Stimulated activated CD8-positive, alpha-beta memory T cell treated with anti-CD3 and anti-CD28 coated beads, Interleukin-4, amount 100 ng/mL, for 24 hours (primary cell): ENCODE measurements at places on chromosomes 11 and 22.
A peak's percentile ranks its signal among the peaks of the same experiment; 100 is the strongest.

DNA sequence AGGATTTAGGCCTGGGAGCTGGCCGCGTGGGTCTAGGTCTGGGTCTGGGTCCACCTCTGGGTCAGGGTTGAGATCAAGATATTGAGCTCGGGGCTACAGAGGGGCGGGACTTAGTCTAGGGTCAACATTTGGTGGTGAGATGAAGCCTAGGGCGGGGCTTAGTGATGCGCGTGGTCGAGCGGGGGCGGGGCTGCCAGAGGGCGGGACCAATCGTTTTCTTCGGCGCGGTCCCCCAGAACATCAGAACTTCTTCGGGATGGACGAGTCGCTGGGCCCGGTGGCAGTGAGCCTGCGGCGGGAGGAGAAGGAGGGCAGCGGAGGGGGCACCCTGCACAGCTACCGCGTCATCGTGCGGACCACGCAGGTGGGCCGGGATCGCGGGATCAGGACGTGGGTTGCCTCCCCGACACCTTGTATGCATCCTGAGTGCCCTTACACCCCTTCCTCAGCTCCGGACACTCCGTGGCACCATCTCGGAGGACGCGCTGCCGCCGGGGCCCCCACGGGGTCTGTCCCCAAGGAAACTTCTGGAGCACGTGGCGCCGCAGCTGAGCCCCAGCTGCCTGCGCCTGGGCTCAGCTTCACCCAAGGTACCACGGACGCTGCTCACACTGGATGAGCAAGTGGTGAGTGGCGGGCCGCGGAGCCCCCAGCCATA lies 4.2 kb downstream of the SIPA1 start:
- no peak for DNase-seq

GRCh38 chr22:22893077-22893805 lies 5.6 kb downstream of the IGLL5 start:
- DNase-seq: no peak

DNA sequence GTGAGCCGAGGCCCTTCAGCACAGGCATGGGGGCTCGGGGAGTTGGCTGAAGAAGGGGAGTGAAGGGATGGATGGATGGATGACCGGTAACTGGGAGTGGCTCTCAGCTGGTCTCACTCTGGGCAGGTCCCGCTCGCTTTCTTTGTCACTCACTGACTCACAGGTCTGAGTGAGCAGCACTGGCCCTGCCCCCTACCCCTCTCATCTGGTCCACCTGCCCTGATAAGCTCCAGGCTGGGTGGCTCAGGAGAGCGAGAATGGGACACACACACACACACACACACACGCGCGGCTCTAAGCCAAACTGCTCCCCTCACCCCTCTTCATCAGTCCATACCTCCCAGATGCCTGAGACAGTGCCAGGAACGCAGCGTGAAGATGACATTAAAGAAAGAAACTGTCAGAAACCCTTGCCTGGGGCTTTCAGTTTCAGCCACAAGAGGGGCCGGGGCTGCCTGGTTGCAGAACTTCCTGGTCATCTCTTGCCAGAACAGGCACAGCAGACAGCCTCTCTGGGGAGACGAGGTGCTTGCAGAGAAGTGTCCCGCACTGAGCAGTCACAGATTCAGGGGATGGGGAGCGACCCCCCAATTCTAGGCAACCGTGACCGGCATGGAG lies 16.5 kb upstream of the SHISAL1 start:
- peak; percentile 18 for DNase-seq

- no peak for DNase-seq
Measured at GRCh38 chr22:38289583-38290082, 16.8 kb upstream of the TMEM184B start.

DNA sequence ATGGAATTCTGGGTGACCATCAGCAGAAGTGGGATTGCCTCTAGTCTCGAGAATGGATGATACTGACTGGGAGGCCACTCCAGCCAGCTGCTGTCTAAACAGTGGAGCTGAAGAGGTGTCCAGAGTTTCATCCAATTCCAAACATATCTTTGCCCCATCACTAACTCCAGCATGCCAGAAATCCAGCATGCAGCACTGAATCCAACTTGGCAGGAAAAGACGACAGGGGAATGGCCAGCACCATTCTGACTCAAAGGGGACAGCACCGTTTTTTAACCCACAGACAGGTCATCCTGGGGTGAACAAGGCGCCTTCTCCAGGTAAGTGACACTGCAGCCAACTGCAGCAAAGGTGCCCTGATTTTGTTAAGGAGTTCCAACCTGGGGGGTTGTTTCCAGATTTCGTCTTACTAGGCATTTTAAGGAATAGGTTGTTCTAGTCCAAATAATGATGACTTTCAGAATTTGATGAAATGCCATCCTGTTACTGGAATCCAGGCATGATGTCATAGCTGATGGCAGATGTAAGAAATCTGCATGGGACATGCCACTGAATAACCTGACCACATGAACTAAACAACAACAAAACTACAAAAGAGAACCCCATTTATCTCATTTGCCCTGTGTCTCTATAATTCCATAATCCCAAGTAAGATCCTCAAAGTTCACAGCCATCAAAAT lies 32.3 kb downstream of the FEZ1 start:
- DNase-seq: no peak

- DNase-seq: no peak
Measured at GRCh38 chr22:42716649-42717127, 4.0 kb downstream of the A4GALT start.

- no peak for DNase-seq
Measured at GRCh38 chr11:73203790-73204189, 14.3 kb upstream of the P2RY2 start.

GRCh38 chr11:44285756-44286155 lies 24.2 kb downstream of the ALX4 start:
- no peak for DNase-seq

DNA sequence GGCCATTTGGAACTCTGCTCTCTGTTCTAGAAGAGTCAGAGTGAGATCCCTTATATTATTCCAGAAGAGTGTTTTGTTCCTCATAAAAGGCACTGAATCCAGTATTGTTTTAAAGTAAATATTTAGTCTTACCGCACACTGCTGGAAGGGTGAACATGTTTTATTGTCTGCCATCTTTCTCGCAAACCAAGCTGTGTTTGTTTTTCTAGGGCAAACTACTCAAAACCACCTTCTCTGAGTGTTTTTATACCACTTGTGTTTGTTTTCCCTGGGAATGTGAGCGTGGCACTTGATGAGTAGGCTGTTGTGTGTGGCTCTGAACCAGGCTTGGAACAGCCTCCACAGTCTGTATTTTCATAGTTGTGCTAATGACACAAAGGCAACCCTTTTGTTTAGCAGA lies 89.8 kb downstream of the DBX1 start:
- DNase-seq: no peak

DNA sequence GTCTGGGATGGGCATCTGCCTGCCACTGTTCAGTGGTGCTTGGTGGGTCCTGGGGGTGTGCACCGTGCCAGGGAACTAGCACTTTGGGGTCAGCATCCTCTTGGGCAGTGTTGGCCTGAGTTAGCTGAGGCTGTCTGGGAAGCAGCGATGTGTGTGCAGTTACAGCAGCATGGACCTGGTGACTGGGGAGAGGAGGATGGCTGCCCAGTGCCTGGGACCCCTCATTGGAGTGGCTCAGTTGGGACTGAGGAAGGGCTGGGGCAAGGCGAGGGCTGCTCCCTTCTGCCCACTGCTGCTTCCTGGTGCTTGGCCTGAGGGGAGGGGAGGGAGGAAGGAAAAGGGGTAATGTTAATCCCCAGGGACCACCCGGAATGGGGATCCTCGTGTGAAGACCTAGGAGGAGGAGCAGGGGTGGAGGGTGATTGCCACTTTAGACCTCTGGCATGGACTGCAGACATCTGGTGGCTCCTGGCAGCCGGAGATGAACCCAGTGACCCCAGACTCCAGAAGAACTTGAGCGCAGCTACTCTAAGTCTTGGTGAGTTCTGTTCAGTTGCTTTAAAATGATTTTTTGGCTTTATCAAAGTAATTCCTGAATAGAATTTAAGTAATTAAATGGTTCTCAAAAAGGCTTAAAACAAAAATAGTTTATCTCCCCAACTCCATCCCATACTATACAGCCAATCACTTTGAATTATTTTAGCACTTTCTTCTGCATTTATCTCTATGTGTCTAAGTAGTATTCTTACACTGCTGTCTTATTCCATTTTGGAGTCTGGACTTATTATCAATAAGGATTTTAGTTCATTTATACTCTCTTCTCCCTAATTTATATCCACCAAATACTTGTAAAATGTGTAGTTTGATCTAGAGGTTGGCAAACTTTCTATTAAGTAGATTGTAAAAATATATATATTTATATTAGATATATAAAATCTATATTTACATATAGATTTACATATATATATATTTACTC lies 15.4 kb upstream of the TMEM191C start:
- no peak for DNase-seq

DNA sequence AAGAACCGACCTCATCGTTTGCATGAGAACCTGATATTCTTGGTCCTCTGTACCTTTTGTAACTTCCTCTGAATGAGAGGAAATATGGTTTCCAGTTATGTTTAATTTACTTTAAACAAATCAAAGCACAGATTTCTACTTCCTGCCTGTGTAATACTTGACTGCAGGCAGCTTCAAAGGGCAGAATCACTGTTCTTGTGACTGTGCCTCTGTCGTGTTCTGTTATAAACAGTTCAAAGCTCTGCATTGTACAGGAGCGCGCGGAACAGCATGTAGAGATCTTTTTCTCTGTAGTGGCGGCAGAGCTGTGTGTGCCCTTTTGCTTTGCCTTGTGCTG lies 73.2 kb upstream of the CLDN5 start:
- DNase-seq: no peak

DNA sequence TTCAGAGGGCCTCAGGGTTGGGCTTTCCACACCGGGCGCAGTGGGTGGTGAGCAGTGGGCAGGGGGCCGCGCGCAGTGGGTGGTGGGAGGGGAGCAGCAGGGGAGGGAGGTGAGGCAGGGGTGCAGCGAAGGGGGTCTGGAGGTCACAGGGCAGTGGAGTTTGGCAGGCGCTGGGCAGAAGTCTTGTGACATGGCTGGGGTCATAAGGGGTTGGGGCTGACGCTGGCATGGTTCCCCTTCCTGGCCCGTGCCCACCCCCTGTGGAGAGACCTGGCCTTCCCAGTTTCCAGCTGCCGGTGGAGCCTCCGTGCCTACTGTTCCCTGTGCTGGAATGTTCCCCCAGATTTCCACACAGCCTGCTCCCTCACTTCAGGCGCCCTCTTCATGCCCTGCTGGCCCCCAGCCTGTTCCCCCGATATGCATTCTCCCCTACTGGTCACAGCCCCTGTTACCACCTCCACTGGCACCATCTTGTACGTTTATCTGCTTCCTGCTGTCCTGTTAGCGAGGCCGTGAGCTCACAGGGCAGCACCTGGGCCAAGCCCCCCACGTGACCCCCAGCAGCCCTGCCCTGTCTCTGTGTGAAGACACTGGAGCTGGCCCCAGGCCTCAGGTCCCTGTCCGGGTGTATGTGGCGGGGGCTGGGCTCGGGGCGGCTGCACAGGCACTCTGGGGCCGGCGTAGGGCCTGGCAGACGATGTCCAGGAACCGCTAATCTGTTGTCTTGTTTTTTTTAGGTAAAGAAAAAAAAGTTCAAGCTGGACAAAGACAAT lies 111.6 kb downstream of the KCNQ1OT1 start:
- no peak for DNase-seq

- no peak for DNase-seq
Measured at GRCh38 chr11:113153847-113154246, 160.5 kb upstream of the TTC12 start.

GRCh38 chr11:133230431-133230830 lies 301.9 kb downstream of the OPCML start:
- no peak for DNase-seq

- DNase-seq: no peak
Measured at GRCh38 chr22:37824674-37825641, 1.8 kb downstream of the GALR3 start.

DNA sequence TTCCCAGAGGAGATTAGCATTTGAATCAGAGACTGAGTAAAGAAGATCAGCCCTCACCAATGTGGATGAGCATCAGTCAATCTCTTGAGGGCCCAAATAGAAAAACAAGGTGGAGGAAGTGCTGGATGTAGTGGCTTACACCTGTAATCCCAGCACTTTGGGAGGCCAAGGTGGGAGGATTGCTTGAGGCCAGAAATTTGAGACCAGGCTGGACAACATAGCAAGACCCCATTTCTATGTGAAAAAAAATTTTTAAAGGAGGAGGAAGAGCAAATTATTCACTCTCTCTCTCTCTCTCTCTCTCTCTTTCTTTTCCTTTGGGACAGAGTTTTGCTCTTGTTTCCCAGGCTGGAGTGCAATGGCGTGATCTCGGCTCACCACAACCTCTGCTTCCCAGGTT lies 18.1 kb upstream of the CAPRIN1 start:
- no peak for DNase-seq

DNA sequence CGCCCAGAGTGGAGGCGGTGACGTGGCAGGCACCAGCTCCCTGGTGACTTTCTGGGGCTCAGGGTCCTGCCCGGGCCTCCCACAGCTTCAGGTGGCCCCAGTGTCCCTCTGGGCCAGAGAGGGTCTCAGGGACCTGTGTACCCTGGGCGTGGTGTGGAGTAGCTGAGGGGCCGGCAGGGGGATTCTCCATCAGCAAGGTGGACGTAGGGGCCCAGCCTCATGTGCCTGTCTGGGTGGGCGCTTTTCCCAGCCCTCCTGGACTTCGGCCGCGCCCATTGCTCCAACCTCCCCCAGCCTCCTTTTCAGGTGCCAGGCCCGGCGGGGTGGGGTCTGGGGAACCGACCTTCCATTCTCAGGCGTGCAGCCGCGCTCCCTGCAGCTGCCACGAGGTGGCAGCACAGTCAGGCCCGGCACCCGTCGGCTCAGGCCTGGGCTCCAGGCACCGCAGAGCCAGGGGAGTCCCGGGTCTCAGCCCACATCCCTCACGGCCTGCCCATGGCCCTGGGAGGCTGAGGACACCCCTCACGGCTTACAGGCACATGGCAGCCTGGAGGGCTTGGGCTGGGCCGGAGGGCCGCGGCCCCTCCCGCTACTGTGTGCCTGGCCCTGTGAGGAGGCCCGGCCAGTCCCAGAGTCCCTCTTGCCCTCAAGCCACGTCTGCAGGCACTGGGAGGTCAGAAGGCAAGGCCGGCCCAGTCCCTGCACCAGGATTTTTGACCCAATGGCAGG lies 19.9 kb upstream of the MUC5B start:
- peak; percentile 47 for DNase-seq

DNA sequence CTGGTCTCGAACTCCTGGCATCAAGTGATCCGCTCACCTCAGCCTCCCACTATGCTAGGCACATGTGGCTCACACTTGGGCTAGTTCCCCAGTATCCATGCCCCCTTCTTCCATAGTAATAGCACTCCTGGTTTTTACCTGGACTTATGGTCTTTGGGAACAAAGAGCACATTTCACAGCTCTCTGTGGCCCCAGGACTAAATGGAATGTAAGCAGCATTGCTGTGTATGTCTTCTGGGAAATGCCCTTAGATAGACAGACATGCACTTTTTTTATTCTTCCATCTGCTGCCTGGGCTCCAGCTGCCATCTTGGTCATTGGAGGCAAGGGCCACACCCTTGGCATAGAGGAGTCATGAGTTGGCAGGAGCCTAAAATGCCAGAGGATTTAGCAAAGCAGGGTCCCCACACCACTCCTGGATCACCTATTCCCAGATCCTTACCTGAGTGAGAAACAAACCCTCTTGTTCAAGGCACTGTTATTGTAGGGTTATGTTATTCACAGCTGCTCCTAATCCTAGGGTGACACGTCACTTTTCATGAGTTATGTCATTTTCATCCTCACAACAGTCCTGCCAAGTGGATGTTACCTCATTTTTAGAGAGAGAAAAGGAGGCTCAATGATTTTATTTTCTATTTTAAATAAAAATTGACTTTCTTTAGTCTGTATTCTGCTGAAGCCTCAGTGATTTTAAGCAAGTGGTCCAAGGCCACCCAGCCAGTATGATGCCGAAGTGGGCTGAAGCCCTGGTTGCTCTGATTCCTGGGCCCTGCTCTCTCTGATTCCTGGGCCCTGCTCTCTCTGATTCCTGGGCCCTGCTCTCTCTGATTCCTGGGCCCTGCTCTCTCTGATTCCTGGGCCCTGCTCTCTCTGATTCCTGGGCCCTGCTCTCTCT lies 15.7 kb upstream of the GDPD5 start:
- DNase-seq: no peak
